ENCODE measurements at places on chromosomes 5 and 9.

DNA sequence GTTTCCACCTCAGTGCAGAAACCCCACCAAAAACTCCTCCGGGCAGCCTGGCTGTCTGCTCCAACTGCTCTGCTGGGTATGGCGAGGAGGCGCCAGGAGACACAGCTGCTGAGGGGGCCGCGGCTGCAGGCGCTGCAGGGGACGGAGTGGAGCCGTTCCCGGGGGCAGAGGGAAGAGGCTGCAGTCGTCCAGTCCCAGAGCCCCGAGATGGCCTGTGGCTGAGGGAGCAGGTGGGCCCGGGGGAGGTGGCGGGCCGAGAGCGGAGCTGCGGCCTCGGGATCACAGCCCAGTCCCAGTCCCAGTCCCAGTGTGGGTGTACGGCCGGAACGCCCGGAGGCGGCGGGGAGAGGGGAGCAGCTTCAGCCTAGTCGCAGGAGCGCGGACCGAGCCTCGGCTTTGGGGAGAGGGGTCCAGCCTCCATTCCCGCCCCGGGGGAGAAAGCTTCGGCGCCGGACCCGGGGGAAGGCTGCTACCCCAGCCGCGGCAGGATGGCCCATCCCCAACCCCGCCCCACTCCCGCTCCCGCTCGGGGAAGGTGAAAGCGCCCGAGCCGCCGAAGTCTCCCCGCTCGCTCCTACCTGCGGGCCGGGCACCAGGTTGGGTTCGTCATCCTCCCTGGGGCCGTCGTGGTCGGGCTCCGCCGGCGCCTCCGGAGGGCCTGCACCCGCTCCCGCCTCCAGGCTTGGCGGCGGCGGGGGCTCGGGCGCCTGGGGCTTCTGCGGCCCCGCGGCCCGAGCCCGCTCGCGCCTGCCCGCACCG is 513 bp downstream of the FAM193B start:
- DNase-seq = no peak

- no peak for DNase-seq
Observed at GRCh38 chr5:170430866-170431437, 41.8 kb upstream of the KCNMB1 start.

DNA sequence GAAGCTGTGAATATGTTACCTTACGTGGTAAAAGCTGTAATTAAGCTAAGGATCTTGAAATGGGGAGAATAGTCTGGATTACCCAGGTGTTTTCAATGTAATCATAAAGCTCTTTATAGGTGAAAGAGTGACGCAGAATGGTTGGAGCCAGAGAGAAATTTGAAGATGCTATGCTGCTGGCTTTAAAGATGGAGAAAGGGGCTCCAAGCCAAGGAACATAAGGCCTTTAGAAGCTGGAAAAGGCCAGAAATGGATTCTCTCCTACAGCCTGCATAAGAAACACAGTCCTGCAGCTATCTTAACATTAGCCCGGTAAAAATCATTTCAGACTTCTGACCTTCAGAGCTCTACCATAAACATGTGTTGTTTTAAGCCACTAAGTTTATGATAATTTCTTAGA is 243.3 kb upstream of the VLDLR start:
- DNase-seq = no peak

DNA sequence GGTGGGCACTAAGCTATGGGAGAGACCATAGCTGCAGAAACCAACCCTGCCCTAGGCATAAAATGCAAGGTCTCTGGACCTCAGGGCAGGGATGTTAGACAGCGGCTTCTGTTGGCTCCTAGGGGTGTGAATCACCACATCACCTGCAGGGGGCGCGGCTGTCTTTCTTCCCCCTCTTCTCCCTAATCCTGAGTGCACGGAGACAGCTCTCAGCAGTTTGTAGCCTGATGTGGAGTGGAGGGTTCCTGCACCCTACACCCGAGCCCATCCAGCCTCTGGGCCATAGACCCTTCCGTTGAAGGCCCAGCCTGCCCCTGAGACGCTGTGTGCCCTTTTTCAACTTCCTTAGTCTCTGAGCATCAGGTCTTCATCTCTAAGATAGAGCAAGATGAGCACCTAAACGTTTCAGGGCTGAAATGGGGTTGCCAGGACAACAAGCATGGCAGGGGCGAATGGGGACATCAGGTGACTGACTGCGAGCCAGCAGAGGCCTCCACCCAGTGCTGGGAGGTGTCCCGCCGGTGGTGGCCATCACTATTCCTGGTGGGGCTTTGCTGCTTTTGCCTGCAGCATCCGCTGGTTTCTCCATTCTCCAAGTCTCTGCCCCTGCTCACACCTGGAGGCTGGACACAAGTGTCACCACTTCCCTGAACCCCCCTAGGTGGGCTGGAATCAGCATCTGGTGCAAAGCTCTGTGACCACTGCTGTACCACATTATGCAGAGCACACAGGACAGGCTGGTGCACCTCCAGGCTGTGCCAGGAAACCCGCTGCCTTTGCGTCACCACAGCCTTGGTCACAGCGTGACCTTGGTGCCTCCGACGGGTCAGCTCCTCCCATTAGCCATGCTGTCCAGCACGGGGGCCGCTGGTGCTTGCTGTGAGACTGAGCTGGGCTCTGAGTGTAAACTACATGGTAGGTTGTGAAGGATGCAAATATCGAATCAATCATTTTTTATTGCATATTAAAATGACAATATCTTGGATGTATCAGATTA is 2.5 kb upstream of the SEC16A start:
- peak; percentile 80 for DNase-seq

- DNase-seq = no peak
Observed at GRCh38 chr9:106883030-106883429, 20.1 kb downstream of the ZNF462 start.
